ENCODE measurements at places on chromosomes 3 and 15. TPM values are rescaled to one million over a fixed set of nuclear protein-coding genes. Genes with fewer than 3 reads are reported as not detected.

Gene ZNF662
- 2.2 TPM for total RNA-seq

Gene SEMA3G
- 0.20 TPM for total RNA-seq

Gene RARB
- 2.2 TPM for total RNA-seq

Gene GPR176
- total RNA-seq = 50.7 TPM

Gene CAMKV
- total RNA-seq = not detected

All from subcutaneous preadipocyte (primary cell).